HCT116 (cell line): ENCODE measurements at places on chromosomes 12 and 14.

DNA sequence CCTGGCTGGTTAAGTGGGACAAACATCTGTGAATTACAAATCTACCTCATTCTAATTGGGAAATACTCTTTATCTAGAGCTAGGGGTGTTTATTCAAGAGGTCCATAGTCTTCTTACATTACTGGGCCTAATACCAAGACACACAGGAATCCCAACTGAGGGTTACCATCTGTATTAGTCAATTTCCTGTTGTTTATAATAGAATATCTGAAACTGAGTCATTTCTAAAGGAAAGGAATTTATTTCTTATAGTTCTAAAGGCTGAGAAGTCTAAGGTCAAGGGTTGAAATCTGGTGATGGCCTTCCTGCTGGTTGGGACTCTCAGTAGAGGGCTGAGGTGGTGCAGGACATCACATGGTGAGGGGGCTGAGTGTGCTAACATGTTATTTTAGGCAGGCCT is 36.0 kb downstream of the RTRAF start:
- DNase-seq: no peak

- DNase-seq: peak; percentile 47
Measured at GRCh38 chr12:70467918-70468733, 102.0 kb downstream of the KCNMB4 start.

DNA sequence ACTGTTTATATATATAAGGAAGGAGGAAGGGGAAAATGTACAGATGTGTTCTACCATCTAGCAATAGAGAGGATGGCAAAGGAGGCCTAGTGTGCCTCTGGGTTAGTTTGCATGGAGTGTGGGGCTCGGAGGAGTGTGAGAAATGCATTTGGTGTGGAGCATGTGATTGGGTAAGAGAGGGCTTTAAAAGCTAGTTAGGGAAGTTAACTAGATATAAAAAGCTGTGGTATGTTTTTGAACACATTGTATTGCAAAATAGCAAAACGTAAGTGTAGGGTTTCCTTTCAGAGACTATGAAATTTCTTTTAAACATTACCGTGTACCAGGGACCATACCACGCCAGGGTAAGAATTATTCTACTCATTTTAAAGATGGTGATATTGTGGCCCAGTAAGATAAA is 53.3 kb upstream of the STXBP6 start:
- no peak for DNase-seq

GRCh38 chr12:106160915-106161314 is 22.2 kb upstream of the NUAK1 start:
- no peak for DNase-seq

GRCh38 chr14:101097109-101097793 is 193.7 kb upstream of the RTL1 start:
- DNase-seq: no peak
